NCI-H1436 (cell line): ENCODE measurements at places on chromosomes 13 and 19.

DNA sequence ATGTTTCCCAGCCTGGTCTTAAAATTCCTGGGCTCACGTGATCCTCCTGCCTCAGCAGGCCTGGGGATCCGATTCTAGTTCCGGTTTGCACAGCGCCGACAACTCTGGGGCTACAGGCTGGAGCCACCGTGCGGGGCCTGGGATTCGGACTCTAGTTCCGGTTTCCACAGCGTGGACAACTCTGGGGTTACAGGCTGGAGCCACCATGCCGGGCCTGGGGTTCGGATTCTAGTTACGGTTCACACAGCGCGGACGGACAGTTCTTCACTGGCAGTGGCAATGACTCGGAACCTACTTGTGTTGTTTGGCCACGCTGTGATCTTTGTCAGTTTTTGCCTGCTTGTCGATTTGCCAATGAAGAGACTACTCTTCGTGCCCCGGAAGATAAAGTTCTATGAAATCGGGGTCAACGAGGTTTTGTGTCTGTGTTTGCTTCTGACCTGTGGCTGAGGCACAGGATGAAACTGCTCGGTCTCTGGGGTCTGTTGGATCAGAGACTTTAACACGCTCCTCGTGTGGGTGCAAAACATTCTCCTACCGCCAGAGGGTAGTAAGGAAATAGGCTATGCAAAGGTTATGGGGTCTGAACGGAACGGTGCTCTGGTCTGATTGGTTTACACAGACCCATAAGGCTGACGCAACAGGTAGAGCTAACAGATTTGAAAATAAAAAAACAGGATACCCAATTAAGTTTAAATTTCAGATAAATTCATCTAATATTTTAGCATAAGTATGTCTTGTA is 12.1 kb upstream of the ZSCAN1 start:
- peak; percentile 31 for DNase-seq

DNA sequence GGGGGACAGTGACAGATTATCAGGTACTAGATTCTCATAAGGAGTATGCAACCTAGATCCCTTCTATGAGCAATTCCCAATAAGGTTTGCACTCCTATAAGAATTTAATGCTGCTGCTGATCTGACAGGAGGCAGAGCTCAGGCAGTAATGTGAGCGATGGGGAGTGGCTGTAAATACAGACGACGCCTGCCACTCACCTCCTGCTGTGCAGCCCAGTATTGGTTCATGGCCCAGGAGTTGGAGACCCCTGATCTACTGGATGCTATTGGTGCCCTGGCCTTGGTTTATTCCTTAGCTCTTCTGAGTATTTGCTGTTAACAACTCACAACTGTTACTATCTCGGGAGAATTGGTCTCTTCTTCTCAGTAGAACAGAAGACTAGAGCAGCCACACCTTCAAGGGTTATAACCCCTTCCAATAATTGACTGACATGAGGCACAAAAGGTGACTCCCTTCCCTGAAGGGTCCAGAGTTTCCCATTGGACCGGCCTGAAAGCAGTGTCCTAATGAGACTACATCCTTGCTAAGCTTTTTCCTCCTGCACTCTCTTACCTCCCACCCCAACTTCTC is 35.0 kb upstream of the RBM26 start:
- DNase-seq: no peak

- DNase-seq: no peak
Observed at GRCh38 chr13:114077933-114078325, 54.5 kb downstream of the RASA3 start.

- DNase-seq: no peak
Observed at GRCh38 chr13:31943591-31943990, 88.0 kb upstream of the FRY start.

DNA sequence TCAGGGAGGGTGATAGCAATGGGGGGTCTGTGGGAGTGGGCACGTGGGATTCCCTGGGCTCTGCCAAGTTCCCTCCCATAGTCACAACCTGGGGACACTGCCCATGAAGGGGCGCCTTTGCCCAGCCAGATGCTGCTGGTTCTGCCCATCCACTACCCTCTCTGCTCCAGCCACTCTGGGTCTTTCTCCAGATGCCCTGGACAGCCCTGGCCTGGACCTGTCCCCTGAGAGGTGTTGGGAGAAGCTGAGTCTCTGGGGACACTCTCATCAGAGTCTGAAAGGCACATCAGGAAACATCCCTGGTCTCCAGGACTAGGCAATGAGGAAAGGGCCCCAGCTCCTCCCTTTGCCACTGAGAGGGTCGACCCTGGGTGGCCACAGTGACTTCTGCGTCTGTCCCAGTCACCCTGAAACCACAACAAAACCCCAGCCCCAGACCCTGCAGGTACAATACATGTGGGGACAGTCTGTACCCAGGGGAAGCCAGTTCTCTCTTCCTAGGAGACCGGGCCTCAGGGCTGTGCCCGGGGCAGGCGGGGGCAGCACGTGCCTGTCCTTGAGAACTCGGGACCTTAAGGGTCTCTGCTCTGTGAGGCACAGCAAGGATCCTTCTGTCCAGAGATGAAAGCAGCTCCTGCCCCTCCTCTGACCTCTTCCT is 9.3 kb upstream of the CEACAM7 start:
- no peak for DNase-seq

GRCh38 chr19:18340990-18341868 is 831 bp downstream of the PGPEP1 start:
- no peak for DNase-seq

- DNase-seq: no peak
Observed at GRCh38 chr13:99041788-99042187, 63.9 kb upstream of the DOCK9 start.

GRCh38 chr13:39364947-39365468 is 238.0 kb downstream of the LHFPL6 start:
- DNase-seq: no peak
